ENCODE measurements at places on chromosomes 13 and 19.

- no peak for DNase-seq
Observed at GRCh38 chr13:83350569-83350968, 531.7 kb downstream of the SLITRK1 start.

DNA sequence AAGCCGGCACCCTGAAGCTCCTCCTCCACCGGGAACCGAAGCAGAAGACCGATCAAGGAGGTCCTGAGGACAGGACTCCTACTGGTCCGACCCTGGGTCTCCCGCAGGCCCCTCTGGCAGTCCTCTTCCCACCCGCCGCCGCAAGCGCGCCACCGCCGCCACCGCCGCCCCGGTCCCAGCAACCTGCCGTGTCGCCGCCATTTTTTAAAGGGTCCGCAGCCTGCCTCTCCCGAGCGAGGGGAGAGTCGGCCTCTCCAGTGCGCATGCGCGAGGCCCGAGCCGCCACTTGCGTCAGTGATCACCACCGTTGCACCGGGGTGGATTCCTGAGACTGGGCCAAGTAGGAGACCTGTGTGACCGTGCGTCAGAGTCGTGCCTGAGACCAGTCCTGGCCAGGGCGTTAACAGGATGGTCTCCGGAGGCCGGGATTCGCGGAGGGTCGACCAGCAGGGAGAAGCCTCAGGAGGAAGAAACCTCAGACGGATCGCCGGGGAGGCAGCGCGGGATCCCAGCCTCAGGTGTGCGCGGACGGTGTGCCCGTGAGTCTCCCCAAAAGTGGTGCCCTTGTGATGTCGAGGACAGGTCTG lies 51.6 kb downstream of the ZNF146 start:
- DNase-seq: no peak

DNA sequence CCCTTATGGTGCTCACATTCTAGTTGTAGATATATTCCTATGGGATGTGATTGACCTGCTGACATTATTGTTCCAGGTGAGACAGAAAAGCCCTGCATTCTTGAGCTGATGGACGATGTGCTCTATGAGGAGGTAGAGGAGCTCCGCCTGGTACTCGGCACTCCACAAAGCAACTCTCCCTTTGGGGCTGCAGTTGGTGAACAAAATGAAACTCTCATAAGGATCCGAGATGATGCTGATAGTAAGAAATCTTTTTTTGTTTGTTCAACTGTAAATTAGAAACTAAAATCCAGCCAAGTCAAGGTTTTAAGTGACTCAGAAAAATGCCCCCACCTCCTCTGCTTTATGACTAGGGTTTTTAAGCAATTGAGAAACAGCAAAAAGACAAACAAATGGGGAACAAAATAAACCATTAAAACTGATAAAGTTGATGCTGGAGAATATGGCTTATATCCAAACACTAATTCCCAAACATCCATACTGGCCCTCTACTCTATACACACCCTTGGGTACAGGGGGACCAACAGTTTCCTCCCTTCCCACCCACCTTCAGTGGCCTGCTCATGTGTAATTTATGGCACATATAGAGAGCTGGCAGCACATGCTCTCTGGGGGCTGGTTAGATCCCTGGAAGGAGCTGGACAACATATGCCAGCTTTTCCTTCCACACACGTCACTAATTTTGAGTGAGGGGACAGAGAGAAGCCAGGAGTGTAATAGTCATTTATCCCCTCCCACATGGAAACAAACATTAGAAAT lies 139.6 kb downstream of the STOML3 start:
- DNase-seq: no peak

DNA sequence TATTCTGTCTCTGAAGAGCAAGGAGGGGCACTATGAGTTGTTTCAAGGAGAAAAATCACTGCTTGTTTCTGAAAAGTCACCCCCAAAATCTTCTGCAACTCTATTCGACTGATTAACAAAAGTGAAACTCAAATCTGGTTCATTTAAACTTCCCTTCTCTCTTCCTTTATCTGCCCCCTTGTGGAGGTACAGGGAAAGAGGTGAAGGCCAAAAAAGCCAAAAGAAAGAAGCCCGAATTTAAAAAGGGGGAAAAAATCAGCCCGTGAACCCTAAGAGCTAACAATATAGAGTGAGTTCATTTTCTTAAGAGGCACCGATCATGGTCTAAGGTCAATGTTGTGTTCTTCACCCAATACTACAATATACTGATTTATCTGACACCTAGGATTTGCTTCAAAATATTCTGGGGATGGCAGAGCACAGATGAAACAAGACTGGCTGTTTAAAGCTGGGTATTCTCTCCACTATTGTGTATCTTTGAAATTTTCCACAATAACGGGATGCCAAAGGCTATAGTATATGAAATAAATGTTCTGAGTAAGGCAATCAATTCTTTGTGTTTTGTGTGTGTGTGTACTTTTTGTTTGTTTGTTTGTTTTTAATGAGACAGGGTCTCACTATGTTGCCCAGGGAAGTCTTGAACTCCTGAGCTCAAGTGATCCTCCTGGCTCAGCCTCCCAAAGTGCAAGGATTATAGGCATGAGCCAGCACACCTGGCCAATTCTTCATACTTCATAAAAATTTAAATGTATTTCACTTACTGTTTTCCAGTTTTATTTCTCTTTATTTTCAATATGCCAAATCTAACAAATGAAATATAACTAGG lies 55.0 kb upstream of the EEF1AKMT1 start:
- no peak for DNase-seq

- DNase-seq: no peak
Observed at GRCh38 chr13:79320433-79320832, 85.6 kb downstream of the RBM26 start.
